Natural killer cell treated with Interleukin-12 subunit alpha and Interleukin-12 subunit beta and Interleukin-15 and Interleukin-18, amount 100 ng/mL, for 72 hours (primary cell): ENCODE measurements at places on chromosomes 2 and 18. TPM values are rescaled to one million over a fixed set of nuclear protein-coding genes. Genes with fewer than 3 reads are reported as not detected.

Gene ANKAR
- total RNA-seq: 4.4 TPM

Gene NTSR2
- not detected for total RNA-seq

Gene CLEC4F
- 8.9 TPM for total RNA-seq

Gene ARHGAP28
- total RNA-seq: not detected

Gene C18orf32
- total RNA-seq: 40.8 TPM

Gene DPP4
- 102 TPM for total RNA-seq

Gene MBD5
- total RNA-seq: 32.4 TPM

Gene CERKL
- total RNA-seq: not detected

Gene ZAP70
- total RNA-seq: 97.4 TPM

Gene LHCGR
- total RNA-seq: not detected

Gene TCF23
- not detected for total RNA-seq

Gene CYP27A1
- total RNA-seq: not detected

Gene SLC40A1
- total RNA-seq: 0.10 TPM

Gene SLC38A11
- total RNA-seq: not detected

Gene FHL2
- total RNA-seq: not detected

Gene OR6B2
- total RNA-seq: not detected

Gene LYPD1
- not detected for total RNA-seq

Gene DPYSL5
- total RNA-seq: not detected

Gene SERPINB7
- not detected for total RNA-seq

Gene MC5R
- not detected for total RNA-seq

Gene ARHGAP15
- 80.6 TPM for total RNA-seq

Gene AGBL5
- 20.5 TPM for total RNA-seq

Gene CNTNAP5
- total RNA-seq: not detected

Gene LRRC30
- not detected for total RNA-seq

Gene CROCC2
- total RNA-seq: not detected

Gene FBXO41
- 10.0 TPM for total RNA-seq

Gene CD207
- total RNA-seq: 1.8 TPM

Gene HIBCH
- total RNA-seq: 68.4 TPM

Gene PPP1R1C
- total RNA-seq: not detected

Gene PHLPP1
- 8.3 TPM for total RNA-seq

Gene GRHL1
- total RNA-seq: 1.4 TPM

Gene CCDC195
- total RNA-seq: not detected

Gene PAIP2B
- total RNA-seq: 0.78 TPM

Gene DNAJC5G
- total RNA-seq: not detected

Gene CMPK2
- 6.4 TPM for total RNA-seq

Gene PLEKHH2
- total RNA-seq: 0.26 TPM

Gene PLEK
- total RNA-seq: 209 TPM

Gene KCNIP3
- not detected for total RNA-seq

Gene PPIG
- 66.4 TPM for total RNA-seq

Gene ZBTB7C
- total RNA-seq: not detected

Gene TPO
- not detected for total RNA-seq

Gene KCNJ13
- not detected for total RNA-seq

Gene PSD4
- total RNA-seq: 299 TPM

Gene SPHKAP
- not detected for total RNA-seq

Gene DYTN
- not detected for total RNA-seq

Gene PDCD1
- 0.89 TPM for total RNA-seq

Gene TEX44
- total RNA-seq: not detected
